Epithelial cell of proximal tubule (primary cell): ENCODE measurements at places on chromosomes 4 and X.

GRCh38 chr4:55475394-55476243 lies 71.1 kb downstream of the CLOCK start:
- DNase-seq, result peak; percentile 26

DNA sequence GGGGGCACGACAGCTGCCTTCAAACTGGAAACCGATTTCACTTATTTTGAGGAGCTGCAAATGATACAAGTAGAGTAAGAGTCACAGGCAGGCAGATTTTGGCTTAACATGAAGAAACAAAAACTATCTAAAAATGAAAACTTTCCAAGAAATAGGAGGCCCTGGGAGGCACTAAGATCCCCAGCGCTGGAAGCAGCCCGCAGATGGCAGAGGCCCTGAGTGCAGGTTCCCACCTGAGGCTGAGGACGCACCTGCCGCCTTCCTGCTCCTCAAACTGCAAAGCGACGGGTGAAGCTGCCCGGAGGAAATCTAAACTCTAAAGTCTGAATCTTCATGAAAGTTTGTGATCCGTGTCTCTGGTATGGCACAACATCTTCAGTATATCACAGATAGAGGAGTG lies 138.7 kb downstream of the AFAP1 start:
- no peak for DNase-seq

GRCh38 chr4:144342949-144343760 lies 202.6 kb upstream of the GYPA start:
- DNase-seq, result no peak

DNA sequence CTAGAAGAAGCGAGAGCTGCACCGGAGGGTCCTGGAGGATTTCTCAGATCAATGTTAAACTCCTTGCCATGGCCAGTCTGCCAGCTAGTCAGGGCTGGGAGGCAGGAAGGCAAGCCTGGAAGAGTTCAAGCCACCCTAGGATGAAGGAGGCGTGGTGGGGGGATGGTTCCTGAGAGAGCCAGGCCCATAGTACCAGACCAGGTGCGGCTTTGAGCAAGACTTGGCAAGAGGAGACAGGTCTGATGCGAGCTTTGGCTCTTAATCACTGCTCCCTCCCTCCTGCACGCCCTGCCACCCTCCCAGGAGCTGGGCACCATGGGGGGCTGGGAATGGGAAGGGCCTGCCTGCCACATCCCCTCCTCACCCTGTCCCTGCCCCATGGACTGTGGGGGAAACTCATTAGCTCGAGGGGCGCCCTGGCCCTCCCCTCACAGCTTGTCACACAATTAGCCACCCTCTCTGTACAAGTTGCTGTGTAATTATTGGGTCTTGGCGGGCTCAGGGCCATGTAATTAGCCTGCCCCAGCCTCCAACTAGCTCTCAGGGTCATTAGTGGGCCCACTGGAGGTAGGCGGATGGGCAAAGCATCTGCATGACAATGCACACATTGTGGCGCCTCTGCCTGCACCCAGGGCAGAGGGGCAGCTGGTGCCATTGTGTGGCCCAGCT lies 50.3 kb downstream of the EFNB1 start:
- no peak for DNase-seq

DNA sequence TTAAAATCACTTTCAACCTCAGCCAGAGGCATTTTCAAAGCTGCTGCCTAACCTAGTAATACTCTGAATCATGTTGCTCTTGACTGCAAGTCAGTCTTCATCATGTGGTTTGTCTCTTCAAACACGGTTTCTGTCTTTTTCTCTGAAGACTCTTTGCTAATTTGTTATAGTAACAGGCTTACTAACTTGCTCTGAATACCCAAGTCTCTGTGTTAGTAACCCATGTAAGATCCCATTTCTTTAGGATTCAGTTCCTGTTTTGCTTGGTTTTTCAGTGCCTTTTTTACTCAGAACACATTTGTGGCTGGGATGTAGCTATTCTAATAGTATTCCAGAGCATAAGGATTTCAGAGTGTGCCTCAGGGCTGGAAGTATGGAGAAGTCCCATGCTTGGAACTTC lies 1450.6 kb upstream of the IGFBP7 start:
- DNase-seq, result no peak

- no peak for DNase-seq
Measured at GRCh38 chrX:66676990-66677389, 38.1 kb upstream of the EDA2R start.
